ENCODE measurements at places on chromosomes 1 and 21.
A peak's percentile ranks its signal among the peaks of the same experiment; 100 is the strongest.

DNA sequence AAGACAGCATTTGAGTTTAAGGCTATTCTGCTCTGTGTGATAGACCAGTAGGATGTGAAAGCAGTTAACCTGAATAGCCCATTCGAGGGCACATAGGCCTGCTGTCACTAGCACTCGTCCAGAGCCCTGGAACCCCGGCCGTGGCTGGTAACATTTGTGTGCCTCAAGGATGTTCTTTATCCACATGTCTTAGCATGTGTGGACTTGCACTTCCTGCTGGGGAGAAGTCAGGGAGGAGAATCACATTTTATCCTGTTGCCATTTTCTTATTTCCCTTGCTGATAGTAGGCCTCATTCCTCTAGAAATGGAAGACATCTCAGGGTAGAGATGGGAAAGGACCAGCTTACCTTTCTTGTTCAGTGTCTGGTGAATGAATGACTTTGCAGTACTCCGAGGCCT is 54.7 kb downstream of the VPS13D start:
- DNase-seq, result no peak

- DNase-seq, result no peak
These were observed 35.8 kb downstream of the C1orf198 start for GRCh38 chr1:230832476-230832875.

DNA sequence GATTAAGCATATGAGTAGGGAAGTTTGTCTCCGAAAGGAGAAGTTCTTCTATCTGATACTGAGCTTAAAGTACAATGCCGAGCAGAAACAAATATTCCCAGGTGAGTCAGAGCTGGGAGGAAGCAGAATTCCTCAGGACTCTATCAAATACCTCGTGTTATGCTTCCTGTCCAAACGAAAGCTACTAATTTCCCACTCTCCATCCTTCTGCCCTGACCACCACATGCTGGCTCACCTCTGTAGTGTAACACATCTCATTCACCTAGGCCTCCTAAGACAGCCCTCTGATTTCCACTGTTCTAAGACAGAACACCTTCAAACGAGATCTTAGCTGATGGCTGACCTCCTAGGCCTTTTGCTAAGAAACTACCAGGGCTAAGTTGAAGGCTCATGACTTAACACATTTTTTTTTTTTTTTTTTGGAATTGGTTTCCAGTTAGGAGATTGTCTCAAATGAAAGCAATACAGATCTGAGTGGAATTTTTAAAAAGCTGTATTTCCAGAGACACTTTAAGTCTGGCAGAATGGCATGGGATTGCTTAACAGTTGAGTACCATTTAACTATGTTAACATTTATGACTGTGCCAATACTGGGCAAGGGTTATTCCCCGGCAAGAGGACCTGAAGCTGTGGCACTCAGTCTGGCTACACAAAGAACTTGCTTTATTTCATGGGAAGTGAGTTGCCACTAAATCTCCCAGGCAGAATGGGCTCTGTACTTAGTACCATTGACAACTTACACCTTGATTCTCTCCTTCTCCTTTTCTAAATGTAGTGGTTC is 583.4 kb downstream of the DPYD start:
- DNase-seq, result no peak

GRCh38 chr1:31944205-31945089 is 6.3 kb upstream of the PTP4A2 start:
- DNase-seq, result peak; percentile 96

DNA sequence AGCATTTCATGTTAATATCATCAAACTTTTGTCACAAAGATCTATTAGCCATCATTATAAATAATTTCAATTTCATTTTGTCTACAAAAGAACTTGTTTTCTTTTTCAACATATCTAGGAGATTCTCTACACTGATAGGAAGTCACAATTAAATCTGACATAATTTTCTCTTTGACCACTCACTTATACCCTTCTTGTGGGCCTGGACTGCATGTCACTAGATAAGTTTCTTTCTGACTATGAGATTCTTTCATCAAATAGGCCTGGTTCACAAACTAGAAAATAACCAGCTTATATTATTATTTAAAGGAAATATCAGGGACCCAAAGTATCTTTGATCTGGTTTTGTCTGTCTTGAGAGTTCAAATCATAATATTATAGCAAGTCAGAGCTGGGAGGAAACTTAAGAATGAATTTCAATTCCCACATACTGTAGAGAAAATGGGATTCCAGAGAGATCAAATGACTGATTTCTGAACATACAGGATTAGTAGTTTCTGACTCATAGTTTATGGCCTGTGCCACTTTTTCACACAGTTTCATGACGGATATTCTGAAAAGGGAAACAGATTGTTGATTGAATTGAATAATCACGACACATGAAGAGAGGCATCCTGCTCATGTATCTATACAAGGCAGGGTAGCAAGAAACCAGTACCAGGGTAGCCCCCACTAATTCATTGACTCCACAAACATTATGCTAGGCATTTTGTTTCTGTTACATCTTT is 355.8 kb downstream of the GPATCH2 start:
- no peak for DNase-seq

GRCh38 chr1:9071554-9072235 is 2.3 kb upstream of the SLC2A5 start:
- no peak for DNase-seq

DNA sequence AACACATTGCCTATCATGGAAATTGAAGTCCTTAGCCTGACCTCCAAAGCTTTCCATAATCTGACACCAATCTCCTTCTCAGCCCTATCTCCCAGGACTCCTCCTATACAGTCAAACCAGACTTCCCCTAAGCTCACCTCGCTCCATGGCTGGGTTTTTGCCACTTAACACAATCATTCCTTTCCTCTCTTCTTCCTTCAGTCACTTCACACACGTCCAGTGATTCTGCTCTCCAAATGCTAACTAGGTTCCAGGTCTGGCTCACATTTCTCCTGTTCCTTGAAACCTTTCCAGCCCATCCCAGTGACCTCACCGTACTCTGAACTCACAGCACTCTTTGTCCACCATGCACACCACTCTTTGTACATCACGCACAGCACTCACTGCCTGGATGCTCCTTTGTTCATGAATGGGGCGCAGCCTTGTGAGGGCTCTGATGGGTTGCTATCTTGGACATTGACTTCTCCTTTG is 98.4 kb downstream of the GLUL start:
- DNase-seq, result no peak

DNA sequence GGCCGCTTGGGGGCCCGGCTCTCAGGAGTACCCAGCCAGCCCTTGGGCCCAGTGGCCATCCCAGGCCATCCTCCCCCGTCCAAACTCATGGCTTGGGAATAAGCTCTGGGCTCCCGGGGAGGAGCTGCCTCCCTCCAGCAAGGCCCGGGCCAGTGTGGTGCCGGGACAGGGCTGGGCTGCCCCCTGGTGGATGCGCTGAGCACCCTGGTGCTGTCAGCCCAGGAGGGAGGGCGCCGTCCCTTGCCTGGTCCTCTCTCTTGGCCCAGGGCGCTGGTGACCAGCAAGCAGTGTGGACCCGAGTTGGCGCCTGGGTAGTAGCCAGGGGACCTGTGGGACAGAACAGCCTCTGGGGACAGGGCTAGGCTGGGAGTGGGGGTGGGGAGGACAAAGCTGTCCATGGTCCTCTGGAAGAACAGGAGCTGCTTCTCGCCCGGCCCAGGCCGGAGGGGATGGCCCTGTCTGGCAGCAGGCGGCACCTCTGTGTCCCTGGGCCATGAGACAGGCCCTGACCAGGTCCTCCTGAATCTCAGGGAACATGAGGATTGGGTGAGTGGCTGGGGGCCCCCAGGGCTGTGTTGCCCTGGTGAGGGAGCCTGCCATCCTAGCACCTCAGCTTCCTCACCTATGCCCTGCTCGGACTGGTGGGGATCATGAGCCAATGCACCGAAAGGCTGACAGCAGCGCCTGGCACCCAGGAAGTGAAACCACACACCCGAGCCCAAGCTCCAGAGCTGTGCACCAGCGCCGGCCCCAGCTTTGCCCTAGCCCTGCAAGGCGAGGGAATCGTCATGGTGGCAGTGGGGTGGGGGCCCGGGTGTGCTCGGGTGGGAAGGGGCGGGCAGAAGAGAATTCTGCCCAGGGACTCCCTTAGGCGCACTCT is 9.4 kb downstream of the MORN1 start:
- DNase-seq, result peak; percentile 21

DNA sequence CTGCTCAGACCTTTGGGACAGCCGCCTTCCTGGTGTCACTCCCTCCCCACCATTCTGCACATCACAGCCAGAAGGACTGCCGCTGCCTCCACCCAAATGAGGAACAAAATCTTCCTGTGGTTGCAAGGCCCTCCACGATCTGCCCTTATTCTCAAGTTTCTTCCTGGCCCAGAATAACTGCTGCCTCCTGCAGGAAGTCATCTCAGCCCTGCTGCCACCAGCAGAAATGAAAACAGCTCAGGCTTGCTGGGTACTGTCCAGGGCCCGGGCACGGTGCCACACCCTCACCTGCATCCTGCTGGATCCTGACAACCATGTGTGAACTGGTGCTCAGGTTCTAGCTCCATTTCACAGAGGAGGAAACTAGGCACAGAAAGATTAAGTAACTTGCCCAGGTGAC is 2.8 kb downstream of the CLDN19 start:
- DNase-seq, result no peak

GRCh38 chr1:244092293-244092963 is 41.3 kb downstream of the ZBTB18 start:
- DNase-seq, result no peak

DNA sequence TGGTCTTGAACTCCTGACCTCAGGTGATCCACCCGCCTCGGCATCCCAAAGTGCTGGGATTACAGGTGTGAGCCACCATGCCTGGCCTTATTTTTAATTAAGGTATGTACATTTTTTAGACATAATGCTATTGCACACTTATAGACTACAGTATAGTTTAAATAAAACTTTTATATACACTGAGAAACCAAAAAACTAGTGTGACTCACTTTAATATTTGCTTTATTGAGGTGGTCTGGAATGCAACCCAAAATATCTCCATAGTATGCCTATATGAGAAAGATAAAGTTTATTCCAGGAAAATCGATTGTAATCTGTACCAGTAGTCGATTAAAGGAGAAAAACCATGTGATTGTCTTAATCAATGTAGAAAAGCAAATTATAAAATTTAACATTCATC is 85.5 kb upstream of the ERRFI1 start:
- no peak for DNase-seq

GRCh38 chr1:44366371-44366975 is 11.4 kb upstream of the ERI3 start:
- no peak for DNase-seq

DNA sequence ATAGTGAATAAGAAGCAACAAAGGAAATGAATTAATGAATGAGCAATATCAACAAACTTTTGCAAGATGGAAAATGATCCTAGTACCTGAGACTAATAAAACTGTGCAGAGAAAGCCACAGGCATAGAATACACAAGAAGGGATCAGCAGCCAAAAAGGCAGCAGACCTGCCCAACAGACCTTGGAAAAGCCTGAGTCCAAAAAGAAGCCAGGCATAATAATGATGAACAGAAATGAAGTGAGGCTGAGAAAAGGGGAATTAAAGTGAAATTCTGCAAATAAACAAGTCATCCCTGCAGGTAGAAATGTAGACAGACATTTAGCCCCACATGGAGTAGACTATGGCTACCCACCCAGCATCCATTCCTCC is 10.3 kb upstream of the PHTF1 start:
- DNase-seq, result no peak

DNA sequence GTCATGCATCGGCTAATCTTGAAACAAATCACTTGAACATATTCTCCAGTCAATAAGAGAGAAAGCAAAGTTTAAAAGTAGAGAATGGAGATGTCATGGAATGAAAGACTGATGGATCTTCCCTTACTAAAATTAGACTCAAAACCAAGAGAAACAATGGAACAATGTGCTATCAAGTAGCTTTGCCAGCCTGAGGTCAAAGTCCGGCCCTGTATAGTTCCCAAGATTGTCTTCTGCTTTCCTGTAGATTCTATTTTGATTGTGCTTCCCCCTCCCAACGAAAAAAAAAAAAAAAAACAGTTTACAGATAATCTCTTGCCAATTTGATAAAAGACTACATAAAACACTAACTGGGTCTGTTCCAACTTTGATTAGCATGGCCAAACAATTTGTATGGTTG is 40.8 kb upstream of the KIRREL1 start:
- DNase-seq, result no peak

DNA sequence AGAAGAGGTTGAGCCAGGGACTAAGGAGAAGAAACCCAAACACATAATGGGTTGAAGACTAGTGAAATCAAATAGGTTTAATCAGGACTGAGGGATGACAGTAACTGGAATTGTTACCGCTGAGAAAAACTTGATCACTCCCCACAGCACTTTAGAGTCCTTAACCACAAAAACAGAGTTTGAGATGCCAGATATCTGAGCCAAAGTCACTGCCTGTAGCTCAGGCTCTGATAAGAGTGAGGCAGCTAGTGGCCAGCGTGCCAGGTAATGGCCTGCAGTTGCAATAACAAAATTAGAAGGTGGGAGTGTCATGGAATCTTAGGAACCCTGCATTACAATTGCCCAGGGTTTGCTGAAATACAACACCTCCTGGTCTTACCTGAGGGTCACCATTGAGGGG is 48.0 kb downstream of the PRKAB2 start:
- no peak for DNase-seq

- no peak for DNase-seq
These were observed 143.6 kb downstream of the VAV3 start for GRCh38 chr1:107821340-107821739.

DNA sequence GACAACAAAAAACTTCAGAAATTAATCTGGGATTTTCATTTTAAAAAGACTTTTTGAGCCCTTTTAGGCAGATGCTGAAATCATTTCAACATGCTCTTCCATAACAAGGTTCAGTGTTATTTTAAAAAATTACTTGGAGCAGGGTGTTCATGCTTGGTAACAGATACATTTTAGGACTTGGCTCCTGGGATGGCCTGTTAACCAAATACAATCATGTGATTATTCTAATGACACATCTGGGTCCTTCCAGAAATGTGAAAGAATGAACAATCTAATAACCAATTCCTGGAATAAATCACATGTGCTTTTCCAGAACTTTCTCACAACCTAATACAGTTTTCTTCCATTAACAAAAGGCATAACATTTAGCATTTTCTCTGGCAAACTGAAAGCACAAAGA is 379.8 kb upstream of the RUNX1 start:
- no peak for DNase-seq

DNA sequence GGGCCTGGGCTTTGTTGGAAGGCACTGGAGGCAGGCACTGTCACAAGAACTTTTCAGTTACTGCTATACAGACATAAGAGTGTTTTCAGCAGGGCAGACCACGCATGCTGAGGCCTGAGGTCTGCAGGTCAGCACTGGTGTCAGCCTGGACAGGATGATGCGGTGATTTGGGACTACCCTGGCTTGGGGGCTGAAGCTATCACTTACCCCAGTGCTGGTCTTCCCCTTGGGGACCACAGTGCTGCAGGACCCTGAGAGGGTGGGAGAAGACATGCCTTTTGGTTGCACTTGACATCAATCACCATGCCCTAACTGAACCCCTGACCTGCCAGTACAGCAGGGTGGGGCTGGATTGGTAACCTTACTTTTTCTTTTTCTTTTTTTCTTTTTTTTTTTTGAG is 9.2 kb downstream of the DMRTB1 start:
- DNase-seq, result no peak

- no peak for DNase-seq
These were observed 50.3 kb downstream of the NUP210L start for GRCh38 chr1:154104433-154105082.

GRCh38 chr1:9603766-9604753 is 15.3 kb downstream of the TMEM201 start:
- no peak for DNase-seq

Data from Jurkat, Clone E6-1 (cell line).